ENCODE measurements at places on chromosomes 1 and 21.
A peak's percentile ranks its signal among the peaks of the same experiment; 100 is the strongest.

GRCh38 chr21:36754241-36754898, 55.5 kb downstream of the SIM2 start:
- DNase-seq: peak; percentile 64

- DNase-seq: no peak
These were observed 23.9 kb downstream of the DCAF8 start for GRCh38 chr1:160238408-160238807.

GRCh38 chr1:207951652-207952051, 40.7 kb upstream of the CD34 start:
- no peak for DNase-seq

- peak; percentile 94 for DNase-seq
These were observed 4.0 kb downstream of the STPG1 start for GRCh38 chr1:24409535-24409934.

Measured in iris pigment epithelial cell (primary cell).